ENCODE measurements at places on chromosomes 2 and 18. TPM values are rescaled to one million over a fixed set of nuclear protein-coding genes. Genes with fewer than 3 reads are reported as not detected.

The ASXL3 gene
- 6.6 TPM for total RNA-seq

The SANBR gene
- total RNA-seq = 10.7 TPM

The NEB gene
- total RNA-seq = 0.53 TPM

The GRB14 gene
- total RNA-seq = 1.1 TPM

The MBOAT2 gene
- total RNA-seq = 8.0 TPM

The PPP4R3B gene
- total RNA-seq = 18.2 TPM

The DGUOK gene
- 79.7 TPM for total RNA-seq

The CERKL gene
- total RNA-seq = not detected

The CABYR gene
- total RNA-seq = not detected

The OSBPL6 gene
- total RNA-seq = 1.4 TPM

The ST6GAL2 gene
- 55.5 TPM for total RNA-seq

The CPS1 gene
- total RNA-seq = 9.4 TPM

The CTAGE1 gene
- not detected for total RNA-seq

The INO80B gene
- total RNA-seq = 79.4 TPM

The NCKAP5 gene
- total RNA-seq = 0.75 TPM

The GPBAR1 gene
- total RNA-seq = not detected

The LBX2 gene
- total RNA-seq = 3.0 TPM

The ANTXR1 gene
- 90.3 TPM for total RNA-seq

The STPG4 gene
- not detected for total RNA-seq

The MC2R gene
- not detected for total RNA-seq

The ARL5A gene
- total RNA-seq = 15.8 TPM

The TEX44 gene
- total RNA-seq = not detected

The ITPRIPL1 gene
- total RNA-seq = 14.5 TPM

The PROKR1 gene
- total RNA-seq = not detected

The PROC gene
- total RNA-seq = not detected

The SFXN5 gene
- 9.3 TPM for total RNA-seq

The IL37 gene
- total RNA-seq = not detected

The C1QL2 gene
- total RNA-seq = 11.6 TPM

The ZSCAN30 gene
- total RNA-seq = 7.5 TPM

The BCL11A gene
- total RNA-seq = 0.11 TPM

The G6PC2 gene
- total RNA-seq = not detected

The PER2 gene
- total RNA-seq = 21.6 TPM

The ASAP2 gene
- 56.9 TPM for total RNA-seq

The MATN3 gene
- 0.64 TPM for total RNA-seq

The C2orf78 gene
- total RNA-seq = not detected

The NMUR1 gene
- 1.8 TPM for total RNA-seq

The NGEF gene
- total RNA-seq = 0.43 TPM

The IL36RN gene
- total RNA-seq = not detected

The DPP10 gene
- total RNA-seq = not detected

The SS18 gene
- total RNA-seq = 31.0 TPM

The OSR1 gene
- 66.7 TPM for total RNA-seq

The RGPD4 gene
- not detected for total RNA-seq

The METTL4 gene
- not detected for total RNA-seq

The PIEZO2 gene
- 3.1 TPM for total RNA-seq

The REG1A gene
- total RNA-seq = 0.96 TPM

The COL4A3 gene
- total RNA-seq = 1.1 TPM

The FAP gene
- 16.7 TPM for total RNA-seq

The OTX1 gene
- total RNA-seq = not detected

The RBKS gene
- total RNA-seq = not detected

The TMEFF2 gene
- total RNA-seq = not detected

The CNTNAP5 gene
- total RNA-seq = not detected
